ENCODE measurements at places on chromosomes 5 and 9.

GRCh38 chr9:111890334-111890733, 6.3 kb upstream of the UGCG start:
- DNase-seq: no peak

DNA sequence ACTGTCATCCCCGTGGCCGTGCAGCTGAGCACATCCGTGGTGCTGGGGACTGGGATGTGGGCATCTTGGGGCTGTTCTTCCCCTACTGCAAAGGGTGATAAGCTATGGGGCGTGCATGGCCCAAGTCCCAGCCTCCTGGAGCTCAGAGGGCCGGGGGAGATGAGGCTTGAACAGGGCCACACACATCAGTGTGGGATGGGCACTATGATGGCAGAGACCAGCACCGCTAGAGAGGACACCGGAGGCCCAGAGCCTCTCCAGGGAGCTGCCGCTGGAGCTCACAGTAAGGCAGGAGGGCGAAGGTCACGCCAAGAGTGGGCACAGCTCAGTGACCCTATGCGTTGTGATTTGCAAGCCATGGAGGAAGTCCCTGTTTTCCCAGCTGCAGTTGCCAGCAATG, 63.5 kb downstream of the OLFM1 start:
- no peak for DNase-seq

DNA sequence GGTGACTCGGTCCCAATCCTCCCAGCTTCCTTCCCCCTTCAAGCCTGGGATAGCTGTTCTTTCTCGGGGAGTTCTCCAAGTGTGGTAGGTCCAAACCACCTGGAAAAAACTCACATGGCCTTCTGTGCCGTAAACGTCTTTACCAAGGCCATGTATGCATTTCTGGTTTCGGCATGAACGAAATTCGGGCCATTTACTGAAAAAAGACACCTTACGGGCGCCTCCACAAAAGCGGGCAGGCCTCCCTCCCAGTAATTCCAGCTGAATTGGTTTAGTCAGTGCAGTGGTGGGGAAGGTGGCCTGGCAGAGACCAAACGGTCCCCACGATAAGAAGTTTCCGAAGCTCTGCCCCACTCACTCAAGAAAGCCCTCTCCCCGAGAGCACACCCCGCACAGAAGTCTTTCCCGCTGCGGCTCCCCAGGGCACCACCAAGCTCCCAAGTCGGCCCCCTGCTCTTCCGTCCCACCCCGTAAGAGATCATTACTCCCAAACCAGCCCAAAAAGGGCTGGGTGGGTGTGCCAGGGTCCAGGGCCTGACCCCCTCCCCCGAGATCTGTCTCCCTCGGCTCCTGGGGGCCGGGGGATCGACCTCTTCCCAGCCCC, 86.3 kb upstream of the MELK start:
- no peak for DNase-seq

DNA sequence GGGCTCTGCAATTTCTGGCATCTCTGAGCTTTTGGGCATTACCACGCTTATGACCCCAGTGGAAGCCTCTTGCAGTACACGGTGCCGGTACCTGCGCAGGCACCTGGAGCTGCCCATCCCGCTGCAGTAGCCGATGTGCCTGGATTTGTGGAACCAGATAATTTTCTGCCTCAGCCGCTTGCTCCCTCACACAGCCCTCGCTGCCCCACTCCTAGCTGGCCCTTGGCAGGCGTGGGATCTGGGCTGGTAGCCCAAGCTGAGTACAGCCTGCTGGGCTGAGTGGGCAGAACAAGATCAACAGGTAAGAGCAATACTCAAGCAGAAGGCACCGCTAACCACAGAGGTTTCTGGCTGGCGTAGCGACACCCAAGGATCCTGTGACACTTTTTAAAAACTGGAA, 1808.8 kb upstream of the ACO1 start:
- no peak for DNase-seq

DNA sequence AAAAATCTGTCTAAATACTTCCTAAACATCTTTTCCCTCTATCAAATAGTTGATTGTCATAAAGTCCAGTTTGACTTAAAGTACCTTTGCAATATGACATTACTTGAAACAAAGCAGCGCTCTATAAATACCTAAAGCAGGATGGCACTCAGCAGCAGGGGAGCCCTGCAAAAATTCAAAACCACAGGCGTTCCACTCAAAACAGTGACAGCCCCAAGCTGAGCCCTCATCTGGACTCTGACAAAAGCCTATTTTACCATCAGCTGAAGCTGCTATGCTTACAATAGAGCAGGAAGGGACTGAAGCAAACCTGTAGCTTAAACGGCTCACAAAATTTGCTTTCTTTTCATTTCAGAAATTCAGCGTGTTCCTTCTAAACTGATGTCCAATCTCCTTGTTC, 11.5 kb downstream of the GABRA6 start:
- DNase-seq: no peak

DNA sequence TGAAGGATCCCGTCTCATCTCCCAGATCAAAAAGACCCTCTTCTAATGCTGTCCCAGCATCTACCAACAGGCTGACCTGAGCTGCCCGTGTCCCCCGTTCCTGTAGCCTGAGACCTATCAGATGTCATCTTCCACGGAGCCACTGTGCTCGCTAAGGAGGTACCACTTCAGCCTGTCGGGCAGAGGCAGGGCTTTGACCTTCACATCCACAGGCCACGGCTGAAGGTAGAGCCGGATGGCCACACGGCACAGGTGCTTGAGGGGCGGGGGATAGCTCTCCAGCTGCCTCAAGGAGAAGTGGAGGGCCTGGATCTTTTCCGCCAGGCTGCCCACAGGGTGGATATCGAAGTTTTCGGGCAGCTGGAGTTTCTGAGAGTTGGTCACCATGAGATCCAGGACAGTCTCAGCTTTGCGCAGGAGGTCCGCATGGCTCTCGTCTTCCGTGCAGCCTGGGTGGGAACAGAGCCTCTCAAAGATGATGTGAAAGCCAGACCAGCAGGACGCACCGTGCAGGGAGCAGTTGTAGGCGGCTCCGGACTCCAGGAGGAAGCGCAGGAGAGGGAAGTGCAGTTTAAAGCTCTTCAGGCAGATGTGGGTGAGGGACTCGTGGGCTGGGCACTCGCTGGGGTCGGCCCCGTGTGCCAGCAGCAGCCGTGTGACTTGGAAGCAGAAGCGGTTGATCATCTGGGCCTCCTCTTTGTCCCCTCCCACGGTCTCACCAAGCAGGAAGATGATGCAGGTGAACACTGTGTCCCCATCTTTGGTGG, 4.1 kb downstream of the ASB6 start:
- DNase-seq: no peak

DNA sequence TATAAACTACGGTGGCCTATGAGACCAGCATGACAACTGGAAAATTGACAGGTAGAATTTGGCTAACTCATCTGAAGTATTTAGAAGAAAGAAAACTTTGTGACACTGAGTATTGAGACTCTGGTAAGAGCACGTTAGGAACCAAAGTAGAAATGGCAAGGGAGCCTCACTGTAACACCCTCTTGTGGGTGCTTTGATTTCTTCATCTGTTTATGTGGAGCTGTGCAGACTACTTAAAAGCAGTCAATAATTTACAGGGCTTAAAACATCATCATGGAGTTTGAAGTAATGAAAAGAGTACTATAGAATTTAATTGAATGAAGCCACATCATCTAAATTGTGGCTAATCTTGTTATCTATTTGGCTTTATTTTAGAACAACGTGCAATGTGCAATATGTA, 414.2 kb downstream of the CCDC171 start:
- DNase-seq: no peak

- no peak for DNase-seq
Observed at GRCh38 chr5:116365006-116365496, 209.6 kb downstream of the SEMA6A start.

DNA sequence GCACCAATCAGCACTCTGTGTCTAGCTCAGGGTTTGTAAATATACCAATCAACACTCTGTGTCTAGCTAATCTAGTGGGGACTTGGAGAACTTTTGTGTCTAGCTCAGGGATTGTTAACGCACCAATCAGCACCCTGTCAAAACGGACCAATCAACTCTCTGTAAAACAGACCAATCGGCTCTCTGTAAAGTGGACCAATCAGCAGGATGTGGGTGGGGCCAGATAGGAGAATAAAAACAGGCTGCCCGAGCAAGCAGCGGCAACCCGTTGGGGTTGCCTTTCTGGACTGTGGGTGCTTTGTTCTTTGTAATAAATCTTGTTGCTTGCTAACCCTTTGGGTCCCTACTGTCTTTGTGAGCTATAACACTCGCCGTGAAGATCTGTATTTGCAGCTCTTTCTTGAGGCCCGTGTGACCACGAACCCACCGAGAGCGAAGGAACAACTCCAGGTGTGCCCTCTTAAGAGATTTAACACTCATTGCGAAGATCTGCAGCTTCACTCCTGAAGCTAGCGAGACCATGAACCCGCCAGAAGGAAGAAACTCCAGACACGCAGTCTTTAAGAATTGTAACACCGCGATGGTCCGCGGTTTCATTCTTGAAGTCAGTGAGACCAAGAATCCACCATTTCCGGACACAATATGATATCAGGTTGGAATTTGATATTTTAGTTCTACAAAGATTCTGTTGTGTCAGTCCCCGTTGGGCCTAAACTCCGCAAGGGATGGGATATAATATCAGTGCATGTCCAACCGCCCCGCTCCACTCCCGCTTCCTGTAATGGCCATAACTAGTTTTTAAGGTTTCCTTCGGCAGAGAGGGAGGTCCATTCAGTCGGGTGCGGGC, 740 bp upstream of the TRMT10B start:
- no peak for DNase-seq

- no peak for DNase-seq
Observed at GRCh38 chr9:19828576-19829109, 39.8 kb upstream of the SLC24A2 start.

DNA sequence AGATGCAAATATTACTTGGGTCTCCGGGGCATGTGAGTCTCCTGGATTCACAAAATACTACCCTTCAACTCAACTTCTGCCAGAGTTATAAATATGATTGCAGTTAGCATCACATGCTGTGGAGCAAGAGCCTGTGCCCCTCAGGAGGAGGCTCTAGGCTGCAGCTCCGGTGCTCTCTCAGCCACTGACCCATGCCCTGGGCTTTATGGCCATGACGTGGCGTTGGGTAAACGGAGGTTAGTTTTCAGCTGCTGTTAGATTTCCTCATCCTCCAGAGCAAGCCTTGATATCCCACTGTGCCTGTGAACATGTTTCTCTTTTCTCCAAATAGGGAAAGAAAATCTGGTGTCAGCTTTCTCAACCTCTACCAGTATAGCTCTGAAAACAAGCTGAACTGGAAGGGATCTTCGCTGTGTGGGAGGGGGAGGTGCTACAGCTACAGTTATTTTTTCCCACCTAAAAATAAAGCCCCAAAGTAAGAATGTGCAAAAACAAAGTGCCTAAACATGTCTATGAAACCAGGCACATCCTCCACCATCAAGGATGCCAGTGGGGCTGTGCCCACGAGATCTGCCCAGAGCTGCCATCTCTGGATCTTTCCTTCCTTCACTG, 124.4 kb upstream of the GPR151 start:
- no peak for DNase-seq

DNA sequence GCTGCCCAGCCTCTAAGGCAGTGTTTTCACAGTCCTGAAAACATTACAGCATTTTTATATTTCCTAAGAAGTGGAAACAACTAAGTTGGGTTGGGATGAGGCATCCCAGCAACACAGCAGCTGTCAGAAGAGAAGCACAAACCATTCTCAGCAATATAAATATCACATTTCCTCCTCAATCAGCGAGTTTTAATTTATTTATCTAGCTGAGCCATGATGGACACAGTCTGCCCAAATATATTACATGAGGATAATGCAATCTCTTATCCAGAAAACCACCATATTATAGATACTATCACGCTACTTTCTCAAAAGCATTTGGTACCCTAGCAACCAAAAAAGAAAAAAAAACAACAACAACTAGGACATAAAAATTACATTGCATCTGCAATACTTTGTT, 158.5 kb downstream of the FSTL4 start:
- DNase-seq: no peak

GRCh38 chr5:50786073-50786472, 119.6 kb downstream of the PARP8 start:
- no peak for DNase-seq

- no peak for DNase-seq
Observed at GRCh38 chr9:83744206-83744605, 36.4 kb upstream of the UBQLN1 start.

- no peak for DNase-seq
Observed at GRCh38 chr9:136665111-136665703, 2.5 kb downstream of the EGFL7 start.

- DNase-seq: no peak
Observed at GRCh38 chr9:133956520-133957076, 35.5 kb downstream of the VAV2 start.

DNA sequence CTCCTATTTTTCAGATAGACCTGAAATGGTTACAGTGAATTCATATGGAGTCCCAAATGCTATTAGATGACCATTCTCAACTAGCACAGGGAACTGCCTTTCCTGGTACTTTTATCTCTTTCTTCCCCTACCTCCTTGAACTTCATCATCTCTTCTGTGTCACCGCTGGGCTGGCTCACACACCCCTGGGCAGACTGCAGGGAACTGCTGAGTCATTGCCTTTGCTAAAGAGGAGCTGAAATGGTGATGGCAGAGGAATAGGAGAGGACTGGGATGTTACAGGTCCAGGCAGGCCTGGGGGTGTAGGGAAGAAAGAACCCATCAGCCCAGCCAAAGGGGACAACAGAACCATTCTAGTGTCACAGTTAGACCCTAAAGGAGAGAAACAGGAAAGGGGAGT, 322.3 kb downstream of the ASTN2 start:
- DNase-seq: no peak

DNA sequence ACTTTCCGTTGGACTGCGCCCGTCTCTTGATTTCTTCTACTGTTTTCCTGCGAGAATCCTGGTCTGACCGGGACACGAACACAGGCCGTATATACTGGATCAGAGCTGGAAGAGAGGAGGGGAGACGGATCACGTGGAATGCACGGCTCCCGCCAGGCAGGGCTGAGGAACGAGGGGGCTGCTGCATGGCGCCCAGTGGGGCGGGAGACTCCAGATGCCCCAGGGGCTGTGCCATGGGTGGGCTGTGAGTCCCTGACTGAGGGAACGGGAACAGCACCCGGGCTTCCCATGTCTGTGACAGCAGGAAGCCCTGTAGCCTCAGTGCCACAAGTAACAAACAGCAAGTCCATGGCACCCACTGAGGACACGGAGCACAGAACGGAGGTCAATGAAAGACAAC, 34.0 kb downstream of the LPCAT1 start:
- DNase-seq: no peak

All from NCI-H526 treated with DMSO at 0.1 percent for 48 hours (cell line).